ENCODE measurements at places on chromosomes 2 and 18. TPM values are rescaled to one million over a fixed set of nuclear protein-coding genes. Genes with fewer than 3 reads are reported as not detected.

MROH2A gene
- not detected for total RNA-seq

NT5DC4 gene
- total RNA-seq = not detected

IL1B gene
- 0.26 TPM for total RNA-seq

GREB1L gene
- total RNA-seq = 0.26 TPM

RESP18 gene
- not detected for total RNA-seq

RPS27A gene
- 679 TPM for total RNA-seq

CDH20 gene
- not detected for total RNA-seq

C2orf80 gene
- total RNA-seq = not detected

SERTAD2 gene
- 15.2 TPM for total RNA-seq

SFXN5 gene
- 13.9 TPM for total RNA-seq

TBC1D8 gene
- 3.8 TPM for total RNA-seq

IL1R1 gene
- 110 TPM for total RNA-seq

LOXHD1 gene
- total RNA-seq = not detected

COBLL1 gene
- 5.1 TPM for total RNA-seq

MC2R gene
- not detected for total RNA-seq

TOGARAM2 gene
- total RNA-seq = 0.26 TPM

SLC4A3 gene
- 1.3 TPM for total RNA-seq

EGR4 gene
- total RNA-seq = under 0.01 TPM

RGPD3 gene
- total RNA-seq = 0.17 TPM

HOXD13 gene
- total RNA-seq = not detected

CPO gene
- under 0.01 TPM for total RNA-seq

ANKRD29 gene
- total RNA-seq = 6.9 TPM

NIFK gene
- 45.5 TPM for total RNA-seq

DAPL1 gene
- total RNA-seq = not detected

CRYBA2 gene
- total RNA-seq = not detected

GPR155 gene
- 6.4 TPM for total RNA-seq

DUSP11 gene
- total RNA-seq = 24.9 TPM

LCT gene
- under 0.01 TPM for total RNA-seq

AQP4 gene
- total RNA-seq = not detected

SERPINB10 gene
- total RNA-seq = not detected

All from fibroblast of lung (primary cell).